ENCODE measurements at places on chromosomes 12 and 14. TPM values are rescaled to one million over a fixed set of nuclear protein-coding genes. Genes with fewer than 3 reads are reported as not detected.

Gene BMP4
- 2.8 TPM for total RNA-seq

- no peak for DNase-seq
Observed at GRCh38 chr12:117408161-117408791, 46.9 kb upstream of the NOS1 start.

Gene RNF212B
- not detected for total RNA-seq

Gene L2HGDH
- total RNA-seq = 5.0 TPM

All from IMR-90 (cell line).